ENCODE measurements at places on chromosomes 2 and 18.

DNA sequence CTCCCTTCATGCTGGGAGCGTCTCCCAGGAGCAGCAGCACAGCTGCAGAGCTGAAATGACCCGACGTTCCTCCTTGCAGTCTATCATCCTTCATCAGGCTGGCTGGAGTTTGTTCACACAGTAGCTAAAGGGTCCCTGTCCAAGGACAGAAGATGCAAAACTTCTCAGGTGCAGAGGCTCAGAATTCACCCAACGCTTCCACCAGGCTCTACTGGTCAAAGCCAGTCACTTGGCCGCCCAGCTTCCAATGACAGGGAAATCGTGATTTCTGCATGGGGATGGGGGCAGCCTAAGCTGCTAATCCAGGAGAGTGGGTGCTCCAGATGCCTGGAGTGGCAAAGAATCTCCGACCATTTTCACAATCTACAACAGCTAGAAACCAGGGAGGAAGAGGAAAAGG is 97.0 kb upstream of the SALL3 start:
- no peak for DNase-seq

- no peak for DNase-seq
Observed at GRCh38 chr2:58289029-58289428, 47.9 kb upstream of the FANCL start.

DNA sequence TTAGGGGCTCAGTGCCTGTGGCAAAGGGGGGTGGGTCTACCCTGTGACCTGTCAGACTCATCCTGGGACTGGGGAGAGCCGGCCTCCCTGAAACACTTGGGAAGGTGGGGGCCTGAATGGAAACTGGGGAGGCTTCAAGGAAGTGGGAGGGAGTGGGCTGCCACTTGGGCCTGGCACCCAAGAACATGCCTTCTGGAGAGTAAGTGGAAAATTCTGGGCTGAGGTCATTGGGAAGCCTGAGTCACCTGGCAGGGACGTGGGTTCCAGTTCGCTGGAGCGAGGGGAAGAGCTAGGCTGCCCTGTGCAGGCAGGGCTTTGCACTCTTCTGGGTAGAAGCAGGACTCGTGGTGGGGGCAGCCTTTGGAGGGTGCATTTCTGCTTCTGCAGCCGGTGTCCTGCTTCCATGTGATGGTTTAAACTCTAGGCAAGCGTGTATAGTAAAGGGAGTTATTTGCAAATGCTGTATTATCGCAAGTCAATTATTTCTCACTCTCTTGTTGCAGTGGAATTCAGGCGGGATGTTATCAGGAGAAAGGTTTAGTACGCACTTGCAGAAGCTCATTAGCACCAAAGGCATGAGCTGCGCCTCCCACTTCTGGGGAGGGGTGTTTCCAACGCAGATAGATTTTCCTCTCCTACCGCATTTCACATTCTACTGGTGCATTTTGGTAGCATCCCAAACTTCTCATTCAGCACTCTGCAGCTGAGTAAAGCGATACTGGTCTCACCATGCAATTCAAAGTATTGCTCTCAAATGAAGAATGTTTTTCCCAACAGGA is 3.8 kb downstream of the LRRFIP1 start:
- DNase-seq: peak; percentile 31

- no peak for DNase-seq
Observed at GRCh38 chr2:233535271-233535670, 31.3 kb downstream of the USP40 start.

DNA sequence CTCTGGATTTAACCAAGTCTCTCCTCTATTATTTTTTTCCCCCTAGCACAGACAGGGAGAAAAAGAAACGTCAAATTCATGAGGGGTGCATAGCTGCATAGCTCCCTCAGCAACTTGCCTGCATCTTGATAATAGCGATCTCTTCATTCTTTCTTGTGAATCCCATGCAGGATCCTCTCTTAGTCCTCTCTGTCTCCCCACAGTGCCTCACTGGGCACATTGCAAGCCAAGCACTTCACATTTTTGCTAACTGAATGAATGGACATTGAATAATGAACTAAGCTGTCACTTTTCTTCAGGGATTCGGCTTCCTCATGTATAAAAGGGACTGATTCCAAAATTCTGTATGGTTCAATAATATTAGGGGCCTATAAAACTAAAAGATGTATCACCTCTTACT is 2.9 kb upstream of the EPB41L3 start:
- peak; percentile 20 for DNase-seq

- DNase-seq: peak; percentile 93
Observed at GRCh38 chr2:159712143-159712928, at the start of gene MARCHF7. MARCHF7 (plus strand) TSS chr2:159712506; CDS start chr2:159729023, 16,517 bp downstream.

DNA sequence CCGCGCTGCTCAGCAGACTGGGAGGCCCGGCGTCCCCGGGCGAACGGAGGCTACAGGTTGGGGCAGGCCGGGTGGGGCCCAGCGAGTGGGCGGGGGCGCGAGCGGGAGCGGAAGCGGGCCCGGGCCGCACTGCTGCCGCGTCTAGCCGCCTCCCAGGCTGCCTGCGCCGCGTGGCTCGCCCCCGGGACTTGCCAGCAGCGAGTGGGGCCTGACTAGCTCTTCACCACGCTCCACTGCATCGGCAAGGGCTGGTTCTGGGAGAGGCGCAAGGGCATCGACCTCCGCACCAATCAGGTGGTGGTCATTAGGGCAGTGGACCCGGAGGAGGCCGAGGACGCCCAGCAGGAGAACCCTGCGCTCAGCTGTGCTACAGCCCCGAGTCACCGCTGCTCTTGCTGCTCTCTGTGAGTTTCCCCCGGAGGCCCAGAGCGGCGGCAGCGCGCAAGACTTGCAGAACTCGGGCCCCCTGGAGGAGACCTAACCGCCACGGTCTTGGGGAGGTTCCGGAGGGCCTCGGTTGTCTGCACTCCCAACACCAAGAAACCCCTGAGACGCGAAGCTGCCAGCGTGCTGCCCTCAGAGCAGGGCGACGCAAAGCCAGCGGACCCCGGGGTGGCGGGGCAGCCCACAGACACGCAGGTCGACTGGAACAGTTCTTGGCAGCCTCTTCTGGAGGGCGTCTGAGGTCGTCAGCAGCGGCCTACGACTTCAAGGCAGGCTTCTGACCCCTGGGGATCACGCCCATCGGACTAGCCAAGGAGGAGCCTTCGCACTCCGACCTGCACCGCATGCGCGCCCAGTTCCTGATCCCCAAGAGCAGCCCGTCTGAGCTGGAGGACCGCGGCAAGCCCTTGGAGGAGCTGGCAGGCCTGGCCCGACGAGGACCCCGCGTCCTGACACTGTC is 27.2 kb upstream of the PTPN2 start:
- DNase-seq: peak; percentile 18

GRCh38 chr2:8847400-8847799 is 10.0 kb upstream of the KIDINS220 start:
- DNase-seq: no peak

DNA sequence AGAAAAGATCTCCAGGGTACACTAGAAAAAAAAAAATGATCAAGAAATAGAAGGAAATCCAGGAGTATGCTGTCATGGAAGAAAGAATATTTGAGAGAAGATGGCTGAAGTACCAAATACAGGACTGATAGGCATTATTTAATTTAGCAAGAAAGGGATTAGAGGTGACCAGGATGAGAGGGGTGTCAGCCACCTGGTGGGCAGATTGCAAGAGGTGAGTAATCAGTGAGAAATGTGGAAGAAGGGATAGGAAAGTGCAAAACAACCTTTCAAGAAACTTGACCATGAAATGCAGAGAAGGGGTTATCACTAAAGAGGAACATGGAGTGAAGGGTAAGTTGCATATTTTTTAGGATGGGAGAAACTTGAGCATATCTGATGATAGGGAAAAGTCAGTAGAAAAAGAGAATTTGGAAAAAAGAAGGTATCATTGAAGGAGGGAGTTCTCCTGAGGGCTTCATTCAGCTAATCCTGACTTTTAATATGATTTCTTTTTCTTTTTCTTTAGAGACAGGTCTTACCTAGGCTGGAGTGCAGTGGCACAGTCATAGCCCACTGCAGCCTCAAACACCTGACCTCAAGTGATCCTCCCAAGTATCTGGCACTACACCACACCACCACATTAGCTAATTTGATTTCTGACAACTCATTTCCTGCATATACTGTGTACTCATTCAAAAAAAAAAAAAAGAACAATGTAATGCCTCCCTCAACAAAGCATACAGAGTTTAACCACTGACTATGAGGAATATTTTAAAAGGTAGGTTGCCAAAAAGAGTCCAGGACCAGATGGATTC is 101.3 kb downstream of the LRP2 start:
- no peak for DNase-seq

GRCh38 chr2:53509831-53510388 is 257.7 kb upstream of the CHAC2 start:
- no peak for DNase-seq

DNA sequence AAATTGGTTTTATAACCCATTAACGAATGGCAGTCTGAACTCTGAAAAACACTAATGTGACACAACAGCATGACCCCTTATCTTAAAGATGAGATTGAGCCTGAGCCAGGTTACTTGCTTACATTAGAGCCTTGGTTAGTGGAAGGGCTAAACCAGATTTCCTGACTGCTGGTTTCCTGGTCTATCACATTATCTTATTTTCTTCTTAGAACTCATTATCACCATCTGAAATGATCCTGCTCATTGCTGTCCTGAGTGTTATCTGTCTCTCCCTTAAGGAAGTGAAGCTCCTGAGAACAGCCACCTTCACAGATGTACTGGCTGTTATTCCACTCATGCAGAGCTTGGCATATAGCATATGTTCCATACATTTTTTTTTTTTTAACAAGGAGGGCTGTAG is 9.0 kb upstream of the NRP2 start:
- DNase-seq: no peak

GRCh38 chr2:162069267-162069903 is 4.6 kb downstream of the DPP4 start:
- DNase-seq: no peak

DNA sequence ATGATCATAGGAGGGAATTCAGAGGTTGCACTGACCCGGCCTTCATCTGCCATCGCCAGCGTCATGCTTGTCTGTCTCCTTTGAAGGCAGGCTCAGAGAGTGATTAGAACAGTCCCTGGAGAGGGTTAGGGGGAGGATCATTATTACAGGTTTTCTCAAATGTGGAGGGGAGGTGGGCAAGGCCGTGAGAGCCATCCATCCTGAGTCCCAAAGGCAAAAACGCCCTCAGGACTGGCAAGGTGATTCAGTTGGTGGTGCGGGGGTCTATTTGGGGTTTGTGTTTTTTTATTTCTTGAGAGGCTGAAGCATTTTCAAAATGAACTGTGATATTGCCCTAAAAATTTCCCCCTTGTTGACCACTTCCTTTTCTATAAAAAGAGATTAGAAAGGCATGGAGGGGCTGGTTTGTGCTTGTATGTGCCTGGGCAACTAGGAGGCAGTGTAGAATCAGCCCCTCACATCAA is 39.3 kb upstream of the GYPC start:
- DNase-seq: no peak

GRCh38 chr2:109128616-109129355 is at the start of gene SH3RF3:
SH3RF3 (plus strand) TSS chr2:109129205.
- no peak for DNase-seq

- no peak for DNase-seq
Observed at GRCh38 chr2:74585406-74586185, 31.1 kb downstream of the DOK1 start.

DNA sequence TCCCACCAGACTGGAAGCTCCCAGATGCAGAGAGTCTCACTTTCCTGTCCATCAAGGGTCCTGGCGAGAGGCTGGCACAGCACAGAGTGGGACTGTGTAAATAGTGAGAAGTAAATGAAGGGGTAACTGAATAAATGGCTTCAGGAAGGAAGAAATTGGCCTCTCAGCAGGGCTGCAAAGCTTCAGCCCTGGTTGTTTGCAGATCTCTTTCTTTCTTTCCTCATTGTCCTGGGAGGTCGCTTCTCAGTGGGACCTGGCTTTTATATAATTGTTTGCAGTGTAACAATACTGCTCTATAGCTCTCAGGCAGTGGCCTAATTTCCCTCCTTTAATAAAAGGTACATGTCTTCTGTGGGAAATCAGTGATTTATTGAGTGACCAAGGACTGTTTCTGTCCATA is 74.9 kb upstream of the GPR45 start:
- DNase-seq: no peak

DNA sequence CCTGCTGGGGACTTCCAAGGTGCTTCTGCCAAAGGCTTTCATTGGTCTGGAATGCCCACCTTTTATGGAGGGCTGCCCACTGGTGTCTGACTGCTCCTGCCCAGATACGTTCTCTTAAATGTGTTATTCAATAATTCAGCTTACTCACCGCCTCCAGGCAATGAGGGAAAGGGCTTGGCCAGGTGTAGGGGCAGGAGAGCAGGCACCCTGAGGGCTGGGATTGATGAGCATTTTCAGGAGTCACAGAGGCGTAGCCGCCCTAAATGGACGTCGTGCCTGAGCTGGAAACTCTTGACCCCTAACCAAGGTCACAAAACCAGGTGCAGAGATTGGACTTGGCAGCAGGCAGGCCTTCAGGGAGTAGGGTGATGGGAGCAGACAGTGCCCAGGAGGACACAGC is 26.8 kb downstream of the MAL start:
- peak; percentile 53 for DNase-seq

GRCh38 chr18:28062443-28062842 is 114.5 kb downstream of the CDH2 start:
- DNase-seq: no peak

DNA sequence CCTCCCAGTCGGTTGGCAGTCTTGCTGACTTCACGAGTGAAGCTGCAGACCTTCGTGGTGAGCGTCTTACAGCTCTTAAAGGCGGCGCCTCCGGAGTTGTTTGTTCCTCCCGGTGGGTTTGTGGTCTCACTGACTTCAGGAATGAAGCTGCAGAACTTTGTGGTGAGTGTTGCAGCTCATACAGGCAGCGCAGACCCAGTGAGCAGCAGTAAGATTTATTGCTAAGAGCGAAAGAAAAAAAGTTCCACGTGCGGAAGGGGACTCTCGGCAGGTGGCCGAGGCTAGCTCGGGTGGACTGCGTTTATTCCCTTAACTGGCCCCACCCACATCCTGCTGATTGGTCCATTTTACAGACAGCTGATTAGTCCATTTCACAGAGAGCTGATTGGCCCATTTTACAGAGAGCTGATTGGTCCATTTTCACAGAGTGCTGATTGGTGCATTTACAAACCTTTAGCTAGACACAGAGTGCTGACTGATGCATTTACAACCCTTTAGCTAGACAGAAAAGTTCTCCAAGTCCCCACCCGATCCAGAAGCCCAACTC is 240.3 kb downstream of the LRATD1 start:
- DNase-seq: no peak

- no peak for DNase-seq
Observed at GRCh38 chr2:195659114-195659513, 2.1 kb downstream of the SLC39A10 start.

DNA sequence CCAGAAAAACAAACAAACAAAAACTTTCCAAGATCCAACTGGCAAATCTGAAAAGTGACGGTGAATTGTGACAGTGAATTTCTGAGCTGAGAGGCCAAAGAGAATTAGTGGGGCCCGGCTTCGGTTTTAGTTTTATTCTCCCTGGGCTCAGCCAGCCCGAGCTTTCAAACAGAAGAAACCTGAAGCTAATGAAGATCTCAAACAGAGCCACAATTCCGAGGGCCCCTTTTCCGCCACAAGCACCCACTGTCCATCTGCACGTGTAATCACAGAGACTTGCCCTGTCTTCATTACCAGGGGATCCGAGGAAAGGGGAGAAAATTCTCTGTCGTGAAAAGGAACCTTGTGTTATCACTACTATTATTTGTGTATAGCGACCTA is 4.2 kb upstream of the ONECUT2 start:
- DNase-seq: no peak

GRCh38 chr18:63562284-63562683 is 20.1 kb downstream of the SERPINB12 start:
- DNase-seq: no peak

GRCh38 chr18:48106976-48107781 is 176.7 kb upstream of the SMAD2 start:
- DNase-seq: peak; percentile 33

All from left kidney (tissue), 8 donors.